Testis (tissue), 5 donors: ENCODE measurements at places on chromosomes 16 and 17. TPM values are rescaled to one million over a fixed set of nuclear protein-coding genes. Genes with fewer than 3 reads are reported as not detected.

Gene GRAP
- total RNA-seq = 5.3 TPM

Gene AATK
- total RNA-seq = 5.6 TPM

Gene MOSMO
- total RNA-seq = 36.8 TPM

Gene CLEC10A
- total RNA-seq = 3.5 TPM

Gene C16orf86
- total RNA-seq = 38.7 TPM

DNA sequence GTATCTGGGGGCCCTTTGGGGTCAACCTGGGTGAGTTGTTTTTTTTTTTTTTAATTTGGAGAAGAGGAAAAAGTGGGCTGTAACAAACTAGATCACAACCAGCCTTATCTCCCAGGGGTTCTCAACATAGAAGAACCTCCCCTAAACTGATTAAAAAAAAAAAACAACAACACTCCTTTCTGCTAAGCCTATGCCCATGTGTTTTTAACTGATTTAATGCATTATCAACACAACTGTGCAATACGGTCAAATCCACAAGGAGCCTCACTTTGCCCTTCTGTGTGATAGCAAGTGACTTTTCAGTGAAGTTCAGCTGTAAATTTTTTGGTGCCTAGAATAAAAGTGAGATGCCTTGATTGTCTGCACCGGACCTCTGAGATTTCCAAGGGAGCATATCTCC, 646 bp downstream of the MYH11 start:
- no peaks in the 10 kb centered on the region for H3K36me3 ChIP-seq
- no peaks in the 10 kb centered on the region for H3K27me3 ChIP-seq
- H3K4me3 ChIP-seq = peak overlapping the region; percentile 58
- DNase-seq = no peak
- peaks cover 6% of the 10 kb centered on the region for H3K4me1 ChIP-seq

- H3K4me3 ChIP-seq = no peak overlapping the region
- H3K27ac ChIP-seq = no peak overlapping the region
- DNase-seq = no peak
- no peaks in the 10 kb centered on the region for H3K36me3 ChIP-seq
- H3K4me1 ChIP-seq = no peaks in the 10 kb centered on the region
- H3K27me3 ChIP-seq = no peaks in the 10 kb centered on the region
Measured at GRCh38 chr16:60727851-60728250, 1308.4 kb downstream of the CDH8 start.

DNA sequence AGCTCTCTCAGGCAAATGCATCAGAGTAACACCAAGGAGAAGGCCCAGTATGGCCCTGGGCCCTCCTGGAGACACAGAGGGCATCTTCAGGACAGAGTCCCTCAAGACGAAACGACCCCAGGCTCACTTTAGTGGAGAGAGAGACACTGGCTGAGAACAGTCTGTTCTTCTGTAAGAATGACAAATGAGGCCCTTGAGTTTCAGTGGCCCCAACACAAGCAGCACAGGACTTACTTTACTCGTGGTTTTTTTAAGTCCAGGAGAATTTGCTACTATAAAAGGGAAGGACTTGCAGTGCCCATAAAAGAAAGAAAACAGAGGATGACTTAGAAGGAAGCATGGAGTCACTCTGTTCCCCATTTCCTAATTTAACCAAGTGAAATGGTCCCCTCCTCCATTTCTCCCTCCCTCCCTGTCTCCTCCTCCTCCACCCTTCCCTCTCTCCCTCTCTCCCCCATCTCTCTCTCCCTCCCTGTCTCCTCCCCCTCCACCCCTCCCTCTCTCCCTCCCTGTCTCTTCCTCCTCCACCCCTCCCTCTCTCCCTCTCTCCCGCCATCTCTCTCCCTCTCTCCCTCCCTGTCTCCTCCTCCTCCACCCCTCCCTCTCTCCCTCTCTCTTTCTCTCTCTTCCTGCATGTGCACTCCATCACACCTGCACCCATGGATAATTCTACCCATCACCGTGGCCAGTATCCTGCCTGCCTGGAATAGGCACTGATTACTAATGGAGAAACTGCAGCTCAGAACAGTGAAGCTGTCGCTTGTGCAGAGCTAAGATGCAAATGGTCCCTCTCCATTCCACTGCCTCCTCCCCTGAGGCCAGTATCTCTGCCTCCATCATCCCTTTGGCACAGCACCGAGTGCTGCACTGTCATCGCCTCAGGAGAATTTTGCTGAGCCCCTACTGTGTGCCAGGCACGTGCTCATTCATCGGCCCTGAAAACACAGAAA, 47.3 kb upstream of the RBFOX3 start:
- H3K27ac ChIP-seq = no peak overlapping the region
- H3K27me3 ChIP-seq = no peaks in the 10 kb centered on the region
- H3K4me1 ChIP-seq = peaks cover 9% of the 10 kb centered on the region
- H3K36me3 ChIP-seq = no peaks in the 10 kb centered on the region
- peak; percentile 9 for DNase-seq

DNA sequence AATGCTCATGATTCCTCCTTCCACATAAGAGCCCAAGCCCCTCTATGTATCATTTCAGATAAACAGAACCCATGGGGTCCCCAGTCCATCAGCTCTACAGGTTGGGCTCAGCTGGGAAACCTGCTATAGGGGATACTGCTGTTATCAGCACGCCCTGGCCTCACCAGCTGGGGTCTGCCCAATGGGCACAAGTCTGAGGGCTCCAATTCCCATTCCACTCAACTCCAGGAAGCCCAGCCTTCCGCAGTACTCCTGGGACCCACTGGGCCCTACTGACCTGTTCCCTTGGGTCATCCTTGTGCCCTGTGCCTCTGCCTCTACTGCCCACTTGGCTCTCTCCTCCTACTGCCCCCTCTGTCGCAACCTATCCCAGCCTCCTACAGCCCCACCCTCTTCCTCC, 16.2 kb upstream of the XYLT2 start:
- no peaks in the 10 kb centered on the region for H3K4me1 ChIP-seq
- H3K27ac ChIP-seq = no peak overlapping the region
- DNase-seq = no peak
- no peak overlapping the region for H3K4me3 ChIP-seq

DNA sequence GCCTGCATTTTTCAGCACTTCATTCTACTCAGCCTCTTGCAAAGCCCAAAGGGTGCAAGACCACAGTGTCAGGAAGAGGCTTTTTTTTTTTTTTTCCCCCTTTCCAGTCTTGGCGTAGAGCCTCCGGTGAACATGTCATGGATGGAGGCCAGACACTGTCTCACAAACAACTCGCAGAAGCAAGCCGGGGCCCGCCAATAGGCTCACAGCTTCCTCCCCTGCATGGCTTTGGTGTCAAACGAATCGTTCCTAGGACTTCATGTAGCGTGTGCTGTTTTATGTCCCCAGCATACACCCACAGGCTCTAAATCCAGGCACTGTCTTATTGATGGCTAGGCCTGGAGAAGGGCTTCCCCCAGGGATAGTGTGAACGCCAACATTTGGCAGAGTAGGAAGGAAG, 457.7 kb upstream of the MAF start:
- no peaks in the 10 kb centered on the region for H3K36me3 ChIP-seq
- peak; percentile 42 for DNase-seq
- no peak overlapping the region for H3K27ac ChIP-seq
- H3K27me3 ChIP-seq = no peaks in the 10 kb centered on the region
- no peak overlapping the region for H3K4me3 ChIP-seq

DNA sequence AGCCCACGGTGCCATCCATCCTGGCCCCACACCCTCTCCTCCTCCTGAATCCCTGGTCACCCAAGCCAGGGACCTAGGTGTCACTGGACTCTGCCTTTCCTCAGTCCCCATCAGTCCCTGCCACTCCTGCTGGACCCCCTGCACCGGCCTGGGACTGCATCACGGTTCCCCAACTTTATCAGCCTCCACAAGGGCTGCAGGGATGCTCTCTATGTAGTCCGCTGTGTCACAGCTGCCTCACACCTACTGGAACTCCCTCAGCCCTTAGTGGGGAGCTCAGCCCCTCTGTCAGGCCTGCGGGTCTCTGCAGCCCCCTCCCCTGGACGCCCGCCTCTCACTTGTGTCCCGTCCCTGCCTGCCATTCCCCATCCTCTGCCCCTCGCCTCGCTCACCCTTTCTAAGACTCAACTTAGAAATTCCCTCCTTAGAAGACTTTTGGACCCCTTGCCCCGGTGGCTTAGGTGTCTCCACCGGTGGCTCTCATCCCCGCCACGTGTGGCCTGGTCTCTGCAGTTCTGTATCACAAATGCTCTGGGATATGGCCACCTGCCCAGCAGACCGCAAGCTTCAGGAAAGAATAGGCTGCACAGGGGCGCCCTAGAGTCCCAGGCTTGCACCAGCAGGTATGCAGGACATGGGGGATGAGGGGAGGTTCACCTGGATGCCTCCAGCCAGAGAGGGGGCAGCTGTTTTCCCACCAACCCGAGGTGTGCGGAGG, 62.9 kb downstream of the PRMT7 start:
- no peak overlapping the region for H3K27ac ChIP-seq
- H3K4me1 ChIP-seq = peaks cover 11% of the 10 kb centered on the region
- no peak for DNase-seq
- no peaks in the 10 kb centered on the region for H3K36me3 ChIP-seq
- H3K4me3 ChIP-seq = no peak overlapping the region

- no peak overlapping the region for H3K27ac ChIP-seq
- H3K27me3 ChIP-seq = no peaks in the 10 kb centered on the region
- H3K36me3 ChIP-seq = no peaks in the 10 kb centered on the region
- no peak overlapping the region for H3K4me3 ChIP-seq
- DNase-seq = no peak
Measured at GRCh38 chr16:71410146-71410545, 31.7 kb downstream of the TLE7 start.
